ENCODE measurements at places on chromosomes 2 and 18. TPM values are rescaled to one million over a fixed set of nuclear protein-coding genes. Genes with fewer than 3 reads are reported as not detected.

The MEP1B gene
- total RNA-seq = not detected

The NAT8 gene
- total RNA-seq = not detected

The IL36RN gene
- total RNA-seq = not detected

The COL4A4 gene
- 35.2 TPM for total RNA-seq

The LAMA1 gene
- 16.5 TPM for total RNA-seq

The KCNS3 gene
- 0.34 TPM for total RNA-seq

Data from cardiac ventricle fibroblast (primary cell).